ENCODE measurements at places on chromosomes 4 and X.

- no peak for DNase-seq
These were observed 2.8 kb upstream of the TENM3 start for GRCh38 chr4:182240161-182241130.

DNA sequence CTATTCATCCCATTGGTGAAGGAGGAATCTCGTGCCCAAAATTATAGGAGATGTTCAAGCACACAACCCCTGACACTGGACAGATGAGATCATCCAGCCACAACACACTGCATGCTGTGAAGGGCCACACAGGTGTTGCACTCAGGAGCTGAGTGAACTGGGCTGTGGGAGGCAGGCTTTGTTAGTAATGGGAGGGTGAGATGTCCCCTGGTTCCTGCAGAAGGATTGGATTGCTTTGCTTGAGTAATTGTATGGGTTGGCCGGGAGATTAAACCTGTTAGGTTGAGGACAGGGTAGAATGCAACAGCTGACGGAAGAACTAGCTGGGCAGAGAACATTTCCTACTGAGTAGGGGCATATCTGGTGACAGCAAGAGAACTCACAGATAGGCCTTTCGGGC is 152.2 kb downstream of the TACR3 start:
- DNase-seq, result no peak

DNA sequence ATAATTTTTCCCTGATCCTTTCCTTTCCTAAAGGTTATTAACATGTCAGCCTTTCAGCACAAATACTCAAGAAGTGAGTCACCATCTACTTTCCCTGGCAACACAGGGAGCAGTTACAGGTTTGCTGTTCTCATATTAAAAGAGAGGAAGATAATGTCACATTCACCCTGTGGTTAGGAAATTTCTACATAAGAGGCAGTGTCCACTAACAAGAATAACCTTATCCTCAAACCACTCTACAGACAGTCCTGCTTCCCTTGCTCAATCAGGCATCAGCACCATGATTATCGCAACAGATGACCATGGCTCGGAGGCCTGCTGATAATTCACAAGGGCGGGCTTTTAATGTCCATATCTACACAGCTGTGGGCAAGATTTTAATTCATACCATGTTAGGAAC is 30.9 kb downstream of the RNF150 start:
- DNase-seq, result no peak

DNA sequence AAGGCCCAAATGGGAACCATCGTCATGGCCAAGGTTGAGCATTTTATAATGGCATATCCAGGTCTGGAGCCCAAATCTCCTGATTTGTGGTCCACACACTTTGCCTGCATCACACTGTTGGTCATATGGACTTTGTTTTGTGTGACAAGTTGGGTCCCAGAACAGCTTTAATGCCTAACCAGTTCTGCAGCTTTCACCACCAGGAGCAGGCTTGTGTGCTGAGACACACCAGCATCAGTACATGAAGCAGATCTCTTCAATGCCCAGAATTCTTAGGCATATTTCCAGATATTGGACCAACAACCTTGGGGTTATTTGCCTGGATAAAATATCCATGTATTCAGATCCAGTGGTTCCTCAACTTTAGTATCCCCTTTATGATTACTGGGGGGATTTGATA is 371.3 kb downstream of the FBXW7 start:
- DNase-seq, result no peak

GRCh38 chr4:71217688-71218087 is 121.1 kb upstream of the SLC4A4 start:
- no peak for DNase-seq

DNA sequence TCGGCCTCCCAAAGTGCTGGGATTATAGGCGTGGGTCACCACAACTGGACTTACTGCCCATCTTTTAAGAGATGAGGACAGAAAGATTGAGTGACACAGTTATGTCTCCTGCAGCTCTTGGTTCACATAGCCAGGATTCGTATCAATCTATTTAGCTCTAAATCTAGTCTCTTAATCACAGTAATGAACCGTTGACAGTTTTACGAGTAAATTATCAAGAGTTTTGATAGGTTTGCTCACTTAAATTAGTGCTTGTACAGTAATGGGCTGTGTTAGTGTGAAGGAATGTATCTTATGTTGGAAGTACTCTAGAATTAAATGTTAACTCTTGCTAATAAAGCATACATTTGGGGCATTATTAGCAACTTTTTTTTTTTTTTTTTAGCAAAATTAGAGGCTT is 105.7 kb downstream of the PTTG2 start:
- DNase-seq, result no peak

DNA sequence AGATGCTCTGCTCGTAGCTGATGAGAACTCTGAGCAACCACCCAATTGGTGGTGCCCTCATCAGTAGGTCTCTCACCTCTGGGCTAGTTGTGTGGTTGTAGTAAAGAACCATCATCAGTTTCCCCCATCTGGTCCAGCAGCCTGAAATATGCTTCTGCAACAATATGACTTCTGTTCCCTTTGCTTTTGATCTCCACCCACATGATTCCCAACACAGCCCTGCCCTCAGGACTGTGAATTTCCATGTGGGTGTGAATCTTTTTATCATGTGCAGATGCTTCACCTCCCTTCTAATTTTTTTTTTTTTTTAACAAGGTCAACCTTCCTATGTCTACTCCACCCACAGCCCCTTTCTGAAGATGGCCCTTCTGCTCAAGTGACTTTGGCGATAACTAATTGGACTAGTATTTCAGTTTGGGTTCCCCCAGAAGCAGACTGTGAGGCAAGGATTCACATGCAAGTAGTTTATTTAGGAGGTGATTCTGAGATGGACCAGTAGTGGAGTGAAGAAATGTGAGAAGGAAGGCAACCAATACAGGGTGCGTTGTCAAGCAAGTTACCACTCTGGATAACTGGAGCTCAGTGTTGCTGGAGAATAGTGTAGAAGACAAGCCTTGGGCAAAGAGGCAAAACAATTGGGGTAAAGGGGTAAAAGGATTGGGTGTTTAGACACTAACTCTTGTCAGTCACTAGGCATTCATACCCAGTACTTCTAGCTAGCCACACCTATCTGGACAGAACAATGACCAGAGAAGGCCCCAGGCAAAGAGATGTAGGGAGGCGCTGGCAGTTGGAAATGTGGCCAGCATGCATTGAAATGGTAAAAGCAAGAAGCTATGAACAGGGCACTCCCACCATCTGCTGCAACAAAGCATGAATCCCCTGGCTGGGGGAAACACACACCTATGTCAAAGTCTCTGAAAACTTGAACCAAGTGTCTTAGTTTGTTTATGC is 466.2 kb downstream of the BCOR start:
- no peak for DNase-seq

- DNase-seq, result no peak
These were observed at the start of gene CORIN for GRCh38 chr4:47837908-47838294. TSS of gene CORIN (minus strand) at chr4:47838067. CDS start at chr4:47837949, 118 bp downstream.

Measured in NCI-H1436 (cell line).